ENCODE measurements at places on chromosomes 7 and 10.

GRCh38 chr7:128404143-128404681 lies 5.6 kb downstream of the IMPDH1 start:
- DNase-seq = no peak

- DNase-seq = no peak
Measured at GRCh38 chr7:96246919-96247318, 75.0 kb downstream of the SLC25A13 start.

DNA sequence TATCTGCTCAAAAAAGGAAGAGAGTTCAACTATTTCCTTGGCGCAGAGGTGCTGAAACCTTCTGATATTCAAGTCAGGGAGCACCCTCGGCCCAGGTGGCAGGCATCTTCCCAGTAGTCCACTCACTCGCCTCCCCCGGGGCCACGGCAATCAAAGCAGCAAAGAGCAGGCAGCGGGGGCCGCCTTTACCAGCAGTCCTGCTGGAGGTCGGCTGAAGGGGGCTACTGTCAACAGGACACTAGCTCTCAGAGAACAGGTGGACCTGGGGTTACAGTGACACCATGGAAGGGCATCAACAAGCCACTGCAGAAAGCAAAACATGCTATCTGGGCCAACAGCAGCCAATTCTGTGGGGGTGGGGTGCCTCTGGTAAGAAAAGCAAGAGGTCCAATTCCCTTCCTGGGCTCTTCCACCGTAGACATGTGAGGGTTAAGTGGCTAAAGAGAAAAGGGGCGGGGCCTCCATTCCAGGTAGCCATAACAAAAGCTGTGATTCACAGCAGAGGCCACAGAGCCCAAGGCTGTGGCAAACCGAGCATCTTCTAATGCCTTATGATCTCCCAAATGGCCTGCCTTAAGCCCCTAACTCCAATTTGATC lies 9.4 kb downstream of the FZD9 start:
- no peak for DNase-seq

DNA sequence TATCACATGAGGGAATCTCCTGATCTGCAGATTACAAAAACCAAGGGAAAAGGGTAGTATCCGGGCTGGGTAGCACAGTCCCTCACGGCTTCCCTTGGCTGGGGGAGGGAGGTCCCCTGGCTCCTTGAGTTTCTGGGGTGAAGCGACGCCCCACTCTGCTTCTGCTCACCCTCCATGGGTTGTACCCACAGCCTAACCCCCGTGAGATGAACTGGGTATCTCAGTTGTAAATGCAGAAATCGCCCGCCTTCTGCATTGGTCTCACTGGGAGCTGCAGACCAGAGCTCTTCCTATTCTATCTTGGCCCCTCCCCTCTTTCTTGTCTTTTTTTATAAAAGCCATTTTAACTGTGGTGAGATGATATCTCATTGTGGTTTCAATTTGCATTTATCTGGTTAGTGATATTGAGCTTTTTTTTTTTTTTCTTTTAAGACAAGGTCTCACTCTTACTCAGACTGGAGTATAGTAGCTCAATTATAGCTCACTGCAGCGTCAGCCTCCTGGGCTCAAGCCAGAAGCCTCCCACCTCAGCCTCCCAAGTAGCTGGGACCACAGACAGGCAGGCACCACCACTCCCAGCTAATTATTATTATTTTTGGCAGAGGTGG lies 87.8 kb downstream of the ABCC2 start:
- no peak for DNase-seq

DNA sequence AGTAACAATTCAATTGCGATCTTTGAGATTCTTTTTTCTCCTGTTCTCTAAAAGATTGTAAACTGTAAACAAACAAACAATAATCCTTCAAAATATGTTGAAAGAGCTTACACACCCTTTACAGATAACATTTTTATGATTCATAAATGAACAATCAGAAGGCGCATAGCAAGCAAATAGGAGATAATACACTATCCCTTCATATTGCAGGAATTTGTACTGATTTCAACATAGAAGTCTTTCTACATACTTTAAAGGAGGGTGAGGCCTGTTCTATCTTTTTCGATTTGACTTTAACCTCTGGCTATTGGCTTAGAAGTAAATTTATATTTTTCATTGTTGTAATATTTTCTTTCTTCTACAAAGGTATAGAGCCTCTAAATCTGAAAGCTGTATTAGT lies 57.2 kb downstream of the TFEC start:
- no peak for DNase-seq

- DNase-seq = no peak
Measured at GRCh38 chr10:126518218-126519080, 130.2 kb upstream of the ADAM12 start.

DNA sequence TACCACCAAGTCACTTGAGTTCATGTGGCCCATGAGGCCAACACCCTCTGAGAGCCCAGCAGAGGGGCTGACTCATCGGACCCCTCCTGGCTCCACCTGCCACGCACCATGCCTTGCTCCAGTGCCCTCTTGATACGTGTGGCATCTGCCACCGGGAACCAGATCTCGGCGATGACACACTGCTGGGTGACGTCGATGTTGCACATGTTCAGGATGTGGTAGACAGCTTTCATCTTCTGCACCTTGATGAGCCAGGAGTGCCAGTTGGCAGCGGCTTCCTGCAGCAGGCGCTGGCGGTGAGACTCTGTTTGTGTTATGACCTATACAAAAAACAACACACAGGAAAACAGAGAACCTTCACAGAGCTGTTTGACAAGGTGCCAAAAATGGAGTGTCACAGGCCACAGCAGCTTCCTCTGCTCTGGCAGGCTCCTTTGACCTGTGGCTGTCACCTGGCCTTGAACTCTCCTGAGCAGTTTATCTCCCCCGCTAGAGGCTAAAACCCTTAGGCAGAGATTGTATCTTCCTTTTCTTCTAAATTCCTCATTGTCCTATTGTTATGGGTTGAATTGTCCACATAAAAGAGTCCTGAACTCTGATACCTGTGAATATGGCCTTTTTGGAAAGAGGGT lies 45.2 kb upstream of the TMEM213 start:
- DNase-seq = no peak

- no peak for DNase-seq
Measured at GRCh38 chr7:127983804-127984332, 47.4 kb downstream of the LRRC4 start.

- DNase-seq = peak; percentile 8
Measured at GRCh38 chr10:12130237-12130872, 878 bp downstream of the SEC61A2 start.

DNA sequence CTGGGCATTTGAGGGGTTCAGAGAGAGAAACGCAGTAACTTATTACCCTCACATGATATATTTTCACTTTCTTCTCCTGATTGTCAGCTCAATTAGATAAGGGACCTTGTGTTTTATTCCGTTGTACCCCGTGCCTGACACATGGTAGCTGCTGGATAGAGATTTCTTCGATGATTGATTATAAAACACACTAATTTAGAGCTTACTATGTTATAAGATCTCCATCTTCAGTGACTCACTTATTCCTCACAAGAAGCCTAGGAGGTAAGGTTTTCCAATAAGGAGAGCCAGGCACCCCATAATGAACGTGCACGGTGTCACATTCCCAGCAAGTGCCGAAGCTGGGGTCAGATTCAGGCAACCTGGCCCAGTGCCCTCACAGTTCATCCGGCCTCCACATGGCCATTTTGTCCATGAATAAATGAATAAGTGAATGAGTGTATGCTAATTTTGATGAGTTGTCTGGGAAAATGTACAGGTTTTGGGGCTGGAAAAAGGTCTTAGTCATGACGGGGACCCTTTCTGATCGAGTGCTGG lies 138.1 kb upstream of the CDCA7L start:
- no peak for DNase-seq

GRCh38 chr7:139918480-139918879 lies 89.4 kb downstream of the TBXAS1 start:
- no peak for DNase-seq

DNA sequence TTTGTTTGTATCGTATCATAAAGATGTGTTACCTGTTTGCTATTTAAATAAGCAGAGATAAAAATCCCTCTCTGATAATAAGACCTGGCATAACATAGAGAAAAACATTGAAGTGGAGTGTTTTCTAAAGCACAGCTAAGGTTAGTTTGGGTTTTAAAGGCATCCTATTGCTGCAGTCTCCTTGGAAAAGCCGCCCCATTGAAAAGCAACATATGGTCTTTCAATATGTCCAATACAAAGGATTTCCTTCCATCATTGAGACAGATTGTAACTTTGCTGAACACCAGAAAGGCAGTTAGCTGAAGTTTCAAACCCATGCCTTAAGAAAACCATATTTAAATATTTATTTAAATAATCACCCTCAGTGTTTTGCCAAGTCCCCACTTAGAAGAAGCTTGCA lies 898.5 kb upstream of the KCND2 start:
- no peak for DNase-seq

DNA sequence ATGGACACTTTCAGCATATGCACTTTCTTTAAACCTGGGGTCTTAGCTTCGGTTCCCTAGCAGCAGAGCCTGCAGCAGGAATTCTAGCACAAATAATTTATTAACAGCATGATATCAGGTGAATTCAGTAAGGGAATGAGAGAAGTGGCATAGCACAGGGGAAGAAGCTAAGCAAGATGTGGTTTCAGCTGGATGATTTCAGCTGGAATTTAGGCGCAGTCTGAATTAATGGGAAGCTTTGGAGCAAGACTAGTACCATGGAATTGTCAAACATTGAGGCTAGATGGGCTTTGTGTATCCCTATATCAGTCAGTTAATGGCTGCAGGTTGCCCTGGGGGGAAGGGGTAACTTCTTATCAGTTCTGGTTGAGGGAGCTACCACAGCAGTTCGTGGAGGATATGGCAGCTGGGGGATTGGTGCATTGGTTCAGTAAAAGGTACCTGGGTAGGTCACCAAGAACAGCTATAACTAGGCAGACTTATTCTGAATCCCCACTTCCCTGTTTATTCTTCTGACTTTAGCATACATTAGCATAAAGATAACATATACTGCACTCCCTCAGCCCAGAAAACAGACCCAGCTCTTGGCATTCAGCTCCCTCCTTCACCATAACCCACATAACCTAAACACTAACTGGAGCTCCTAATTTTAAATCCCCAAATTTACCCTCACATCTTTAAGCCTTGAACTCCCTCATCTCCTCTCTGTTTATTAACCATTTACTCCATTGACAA lies 46.8 kb upstream of the NAMPT start:
- no peak for DNase-seq

DNA sequence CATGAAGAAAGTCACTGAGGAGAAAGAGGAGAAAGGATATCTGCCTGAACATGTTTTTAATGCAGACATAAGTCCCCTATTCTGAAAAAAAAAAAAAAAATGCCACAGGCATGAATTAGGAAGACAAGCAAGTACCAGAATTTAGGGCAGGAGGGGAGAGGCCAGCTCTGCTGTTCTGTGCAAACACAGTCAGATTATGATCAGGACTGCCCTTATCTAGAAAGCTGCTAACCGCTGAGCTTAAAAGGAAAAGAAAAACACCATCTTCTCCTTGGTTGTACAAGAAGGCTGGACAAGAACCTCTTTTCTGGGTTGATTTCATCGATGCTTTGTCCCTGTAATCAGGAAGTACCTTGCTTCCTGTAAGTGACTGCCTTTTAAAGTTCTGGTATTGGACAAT lies 15.3 kb upstream of the PWWP2B start:
- no peak for DNase-seq

DNA sequence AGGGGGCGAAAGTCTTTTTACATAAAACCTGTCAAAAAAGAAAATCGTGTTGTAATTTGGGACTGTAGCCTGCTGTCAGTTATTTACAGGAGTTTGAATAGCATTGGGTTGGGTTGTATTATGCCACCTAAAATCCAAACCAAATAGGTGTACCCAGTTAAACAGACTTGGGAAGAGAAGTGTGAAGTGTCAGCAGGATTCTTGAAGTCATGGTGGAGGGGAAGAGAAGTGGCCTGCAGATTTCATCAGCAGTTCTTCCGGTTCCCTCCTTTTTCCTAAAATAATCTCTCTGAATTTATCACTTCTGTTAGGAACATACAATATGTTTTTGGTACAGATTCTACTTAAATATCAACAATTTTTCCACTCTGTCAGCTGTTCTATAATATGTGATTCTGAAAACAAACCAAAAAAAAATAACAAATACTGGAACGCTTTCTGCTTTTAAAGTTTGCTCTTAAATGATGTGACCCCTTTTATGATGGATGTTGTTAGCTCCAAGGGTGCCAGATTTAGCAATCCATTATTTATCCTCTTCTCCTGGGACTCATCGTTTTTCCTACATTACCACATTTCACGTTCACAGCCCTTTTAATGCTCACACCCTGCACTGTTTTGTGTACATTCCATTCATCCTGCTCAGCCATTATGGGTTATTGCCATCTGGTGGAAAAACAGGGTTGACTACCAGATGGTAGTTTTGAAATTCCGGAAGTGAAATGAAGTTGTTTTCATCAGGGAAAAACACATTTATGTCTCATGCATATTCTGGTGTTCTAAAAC lies 18.7 kb upstream of the ARHGAP12 start:
- DNase-seq = no peak

DNA sequence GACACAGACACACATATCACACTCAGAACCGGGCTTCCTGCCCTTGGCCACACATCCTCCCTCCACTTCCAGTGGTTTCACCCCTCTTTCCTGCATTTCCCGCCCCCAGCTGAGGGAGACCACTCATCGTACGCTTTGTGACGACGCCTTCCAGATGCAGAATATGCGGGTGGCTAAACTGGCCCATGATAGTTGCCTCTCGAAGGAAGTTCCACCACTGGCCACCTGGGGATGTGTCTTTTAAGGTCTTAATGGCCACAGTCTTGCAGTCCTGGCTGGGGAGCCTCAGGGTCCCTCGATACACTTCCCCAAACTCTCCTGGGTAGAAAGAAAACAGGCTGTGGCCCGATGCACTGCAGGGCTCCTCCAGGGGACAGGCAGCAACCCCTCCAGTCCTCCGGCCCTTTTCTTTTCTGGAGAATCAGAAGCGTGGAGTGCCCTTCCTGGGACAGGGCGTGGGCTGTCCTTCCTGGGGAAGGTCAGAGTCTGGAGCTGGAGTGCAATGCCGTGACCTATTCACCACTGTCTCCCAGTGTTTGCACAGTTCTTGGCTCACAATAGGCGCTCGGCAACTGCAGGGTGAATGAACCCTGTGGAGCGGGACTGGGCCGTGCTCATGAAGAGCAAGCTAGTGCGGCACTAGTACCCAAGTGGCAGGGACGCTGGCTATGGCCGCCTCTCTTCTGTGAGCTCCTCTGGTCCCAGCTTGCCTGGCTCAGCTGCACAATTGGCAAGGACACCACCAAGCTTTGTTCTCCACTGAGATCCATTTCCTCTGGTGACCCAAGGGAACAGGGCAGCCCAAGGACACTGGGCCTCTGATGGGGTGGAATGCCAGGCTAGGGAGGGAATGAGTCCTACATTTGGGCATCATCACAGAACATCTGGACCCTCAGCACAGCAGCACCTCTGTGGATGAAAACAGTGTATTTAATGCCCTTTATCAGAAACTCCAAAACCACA lies 13.2 kb downstream of the EPHA1 start:
- DNase-seq = no peak

Measured in hippocampal formation (tissue), 2 donors.